Activated T-cell treated with anti-CD3 and anti-CD28 coated beads, Interleukin-2, amount 50 U/mL, for 4 hours (primary cell): ENCODE measurements at places on chromosomes 7 and 10. TPM values are rescaled to one million over a fixed set of nuclear protein-coding genes. Genes with fewer than 3 reads are reported as not detected.

GIMAP4 gene
- 10.1 TPM for total RNA-seq

C7orf57 gene
- total RNA-seq: 0.45 TPM

HABP2 gene
- not detected for total RNA-seq

FANK1 gene
- 0.37 TPM for total RNA-seq

CPN1 gene
- total RNA-seq: not detected

ADAMTS14 gene
- total RNA-seq: 0.08 TPM

FFAR4 gene
- total RNA-seq: not detected

CYP3A4 gene
- not detected for total RNA-seq

ADAM8 gene
- total RNA-seq: 70.7 TPM

CPEB3 gene
- 0.82 TPM for total RNA-seq

GRIFIN gene
- total RNA-seq: not detected

ZCCHC24 gene
- total RNA-seq: 0.26 TPM

CALN1 gene
- 0.10 TPM for total RNA-seq

LIPK gene
- not detected for total RNA-seq

PDE6C gene
- not detected for total RNA-seq

DGKB gene
- not detected for total RNA-seq

CDC14C gene
- not detected for total RNA-seq

CSGALNACT2 gene
- total RNA-seq: 19.5 TPM

NPC1L1 gene
- not detected for total RNA-seq

CNPY1 gene
- not detected for total RNA-seq

PURB gene
- total RNA-seq: 30.6 TPM

IDI2 gene
- total RNA-seq: not detected

DENND10 gene
- total RNA-seq: 12.7 TPM

SEMA3D gene
- total RNA-seq: not detected

GPR146 gene
- not detected for total RNA-seq
